ENCODE measurements at places on chromosomes 1 and 21.

- peak; percentile 9 for DNase-seq
These were observed 1.3 kb downstream of the USP1 start for GRCh38 chr1:62438163-62438562.

DNA sequence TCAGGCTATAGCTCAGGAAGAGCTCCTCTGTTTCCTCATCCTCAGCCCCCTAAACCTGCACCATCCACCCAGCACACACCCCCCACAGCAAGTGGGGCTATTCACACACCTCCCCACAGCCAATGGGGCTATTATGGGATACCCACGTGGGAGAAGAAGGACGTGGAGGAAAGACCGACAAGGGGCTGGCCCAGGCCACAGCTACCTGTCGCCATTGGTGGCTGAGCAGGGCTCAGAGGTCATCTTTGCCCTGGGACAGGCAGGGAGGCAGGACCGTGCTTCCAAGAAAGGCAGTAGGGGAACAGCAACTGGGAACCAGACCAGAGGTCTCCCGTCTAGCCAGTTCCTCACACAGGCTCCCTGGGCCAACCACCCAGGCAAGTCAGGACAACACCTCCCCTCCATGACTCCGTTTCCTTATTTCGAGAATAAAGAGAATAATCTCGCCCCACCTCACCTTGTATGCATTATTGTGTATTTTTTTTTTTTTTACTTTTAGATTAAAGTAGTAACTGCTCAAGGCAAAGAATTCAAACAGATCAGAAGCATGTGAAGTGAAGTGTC, 92.3 kb upstream of the TARDBP start:
- no peak for DNase-seq

GRCh38 chr1:218476385-218476784, 131.2 kb downstream of the TGFB2 start:
- peak; percentile 67 for DNase-seq

- DNase-seq = no peak
These were observed 206.3 kb downstream of the KCNT2 start for GRCh38 chr1:196401891-196402290.

GRCh38 chr1:208179263-208179816, 64.8 kb downstream of the PLXNA2 start:
- no peak for DNase-seq

DNA sequence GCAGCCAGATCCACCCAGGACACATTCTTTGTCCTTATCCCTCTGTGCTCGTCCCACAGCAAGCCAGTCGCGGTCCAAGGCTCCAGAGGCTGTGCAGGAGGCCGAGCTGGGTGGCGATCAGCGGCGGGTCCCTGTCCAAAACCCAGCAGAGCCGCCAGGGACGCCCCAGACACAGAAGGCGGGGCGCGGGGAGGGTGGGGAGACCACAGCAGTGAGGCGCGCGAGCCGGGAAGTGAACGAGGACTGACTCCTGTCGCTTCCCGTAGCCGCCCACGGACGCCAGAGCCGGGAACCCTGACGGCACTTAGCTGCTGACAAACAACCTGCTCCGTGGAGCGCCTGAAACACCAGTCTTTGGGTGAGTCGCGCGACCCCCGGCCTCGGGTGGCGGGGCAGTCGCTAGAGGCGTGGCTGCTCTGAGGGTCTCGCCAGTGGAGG, at the start of gene LGALS8:
TSS of gene LGALS8 (plus strand) at position 279 of the 438 bp plus-strand sequence. CDS start 2,089 bp downstream, outside the sequence.
- DNase-seq = peak; percentile 95

DNA sequence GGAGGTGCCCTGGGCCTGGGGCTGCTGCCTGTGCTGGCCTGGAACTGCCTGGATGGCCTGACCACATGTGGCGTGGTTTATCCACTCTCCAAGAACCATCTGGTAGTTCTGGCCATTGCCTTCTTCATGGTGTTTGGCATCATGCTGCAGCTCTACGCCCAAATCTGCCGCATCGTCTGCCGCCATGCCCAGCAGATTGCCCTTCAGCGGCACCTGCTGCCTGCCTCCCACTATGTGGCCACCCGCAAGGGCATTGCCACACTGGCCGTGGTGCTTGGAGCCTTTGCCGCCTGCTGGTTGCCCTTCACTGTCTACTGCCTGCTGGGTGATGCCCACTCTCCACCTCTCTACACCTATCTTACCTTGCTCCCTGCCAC, 1.8 kb downstream of the GPR3 start:
- no peak for DNase-seq

DNA sequence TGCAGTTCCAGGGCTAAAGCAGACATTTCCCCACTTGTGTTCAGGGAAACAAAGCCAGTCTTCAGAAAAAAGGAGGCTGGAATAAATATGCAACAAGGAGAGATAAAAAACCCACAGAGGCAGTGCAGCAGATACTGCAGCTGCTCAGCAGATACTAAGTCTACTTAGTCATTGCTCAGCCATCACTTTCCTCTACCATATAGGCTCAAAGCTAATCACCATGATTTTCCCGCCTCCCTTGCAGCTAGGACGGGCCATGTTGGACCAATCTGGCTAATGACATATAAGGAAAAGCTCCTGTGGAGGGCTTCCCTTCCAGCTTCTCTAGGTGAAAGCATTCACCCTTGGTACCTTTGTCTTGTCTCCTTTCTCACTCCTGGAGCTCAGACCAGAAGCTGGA, 10.0 kb upstream of the EFHD2 start:
- no peak for DNase-seq

All from GM03348 (cell line).